M059J (cell line): ENCODE measurements at places on chromosomes 4 and X.

DNA sequence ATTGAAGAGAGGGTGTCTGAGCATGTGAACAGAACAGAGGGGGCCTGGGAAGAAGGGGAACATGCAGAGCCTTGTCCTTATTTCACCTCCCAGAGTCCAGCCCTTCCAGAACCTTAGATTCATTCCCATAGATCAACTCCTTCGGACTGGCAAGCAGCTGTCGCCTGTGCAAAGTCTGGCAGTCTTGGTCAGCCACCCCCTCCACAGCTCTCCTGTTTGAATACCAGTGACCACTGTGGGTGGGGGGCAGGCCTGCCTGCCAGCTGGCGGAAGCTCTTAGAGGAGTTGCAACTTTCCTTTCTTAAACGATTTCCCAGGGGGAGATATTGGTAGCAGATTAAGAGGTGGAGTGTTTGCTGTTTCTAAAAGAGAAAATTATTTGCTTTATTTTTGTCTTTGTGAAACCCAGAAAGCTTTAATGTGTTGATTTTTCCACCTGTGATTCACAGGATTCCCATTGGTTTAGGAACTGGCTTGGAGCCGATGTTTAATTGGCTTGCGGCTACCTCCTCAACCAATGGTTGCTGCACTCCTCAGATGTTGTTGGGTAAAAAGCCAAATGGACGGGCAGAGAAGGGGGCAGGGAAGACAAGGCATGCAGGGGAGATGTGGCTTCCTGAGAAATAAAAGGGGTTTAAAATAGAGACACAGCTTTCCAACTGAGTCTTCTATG lies 62.2 kb upstream of the PRPS1 start:
- peak; percentile 83 for DNase-seq

DNA sequence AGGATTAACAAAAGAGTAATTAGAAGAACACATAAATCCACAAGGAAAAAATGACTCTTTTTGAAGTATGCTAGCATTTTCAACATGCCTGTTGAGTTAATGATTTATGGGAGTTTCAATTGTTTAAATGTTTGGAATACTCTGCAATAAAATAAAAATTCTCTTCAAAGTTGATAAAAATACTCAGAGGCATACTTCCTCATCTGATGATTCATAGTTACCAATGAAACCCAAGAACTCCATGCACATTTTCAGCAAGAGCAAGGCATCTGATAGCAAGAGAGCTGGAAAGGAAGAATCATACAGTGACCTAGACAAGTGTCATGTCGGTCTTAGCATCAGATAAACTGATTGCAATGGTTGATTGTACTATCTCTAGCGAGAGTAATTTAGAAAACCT lies 443.7 kb upstream of the ATOH1 start:
- DNase-seq: peak; percentile 80

DNA sequence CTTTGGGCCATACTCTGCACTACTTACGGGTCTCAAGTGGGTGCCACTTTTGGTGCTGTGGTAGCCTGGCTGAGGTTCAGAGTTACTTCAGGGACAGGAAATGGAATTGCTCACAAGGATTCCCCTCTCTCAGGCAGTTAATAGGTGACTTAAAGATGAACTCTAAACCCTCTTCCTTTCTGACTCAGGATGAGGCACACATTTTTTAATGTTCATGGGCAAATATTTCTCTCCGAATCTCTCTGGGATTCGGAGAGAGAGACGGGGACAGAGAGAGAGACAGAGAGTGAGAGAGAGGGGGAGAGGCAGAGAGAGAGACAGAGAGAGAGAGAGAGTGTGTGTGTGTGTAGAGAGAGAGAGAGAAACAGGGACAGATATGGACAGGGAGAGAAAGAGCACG lies 79.8 kb downstream of the NYX start:
- peak; percentile 76 for DNase-seq

- no peak for DNase-seq
Measured at GRCh38 chr4:10046471-10046870, 25.2 kb upstream of the SLC2A9 start.

DNA sequence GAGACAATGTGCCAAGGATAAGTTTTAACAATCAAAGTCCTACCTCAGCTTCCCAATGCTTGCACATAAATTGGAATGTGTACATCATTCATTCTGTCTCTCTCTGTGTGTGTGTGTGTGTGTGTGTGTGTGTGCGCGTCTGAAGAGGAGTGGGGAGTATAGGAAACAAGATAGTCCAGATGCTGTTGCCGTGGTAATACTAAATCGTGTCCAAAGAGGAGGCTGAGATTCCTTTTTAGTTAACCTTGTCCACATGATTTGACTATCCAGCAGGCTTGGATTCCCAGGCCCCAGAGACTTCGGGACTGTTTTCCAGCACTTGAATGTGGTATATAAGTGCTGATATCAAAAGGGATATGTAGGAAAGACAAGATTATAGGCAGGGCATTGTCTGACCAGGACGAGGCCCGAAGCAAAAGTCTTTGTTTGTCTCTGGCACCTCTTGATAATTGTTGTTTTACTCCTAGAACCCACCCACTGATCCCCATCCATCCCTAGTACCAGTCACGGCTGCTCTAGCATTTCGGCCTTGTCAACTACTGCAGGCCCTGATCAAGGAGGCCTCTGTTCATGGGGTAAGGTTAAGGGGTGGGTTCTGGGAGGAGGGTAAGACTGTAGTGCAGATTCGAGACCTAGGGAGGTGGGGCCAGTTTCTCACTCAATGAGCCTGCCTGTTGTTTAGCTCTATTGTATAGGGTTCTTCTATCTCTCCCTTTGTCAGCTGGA lies 3.9 kb downstream of the PLP1 start:
- no peak for DNase-seq

DNA sequence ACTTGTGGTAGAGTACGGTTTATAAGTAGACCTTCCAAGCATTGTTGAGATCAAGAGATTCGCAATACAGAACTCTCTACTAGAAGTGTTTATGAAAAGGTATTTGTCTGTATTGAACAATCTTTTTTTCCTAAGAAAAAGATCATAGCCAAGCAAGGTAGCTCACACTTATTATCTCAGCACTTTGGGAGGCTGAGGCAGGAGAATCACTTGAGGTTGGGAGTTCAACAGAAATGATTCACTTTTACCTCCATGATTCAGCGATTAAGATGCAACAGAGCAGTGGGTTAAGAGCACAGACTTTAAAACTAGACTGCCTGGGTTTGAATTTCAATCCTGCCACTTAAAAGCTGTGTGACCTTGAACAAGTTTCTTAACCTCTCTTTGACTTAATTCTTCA lies 74.3 kb downstream of the TMEM156 start:
- DNase-seq: no peak

GRCh38 chr4:38591617-38592337 lies 72.2 kb upstream of the KLF3 start:
- no peak for DNase-seq

DNA sequence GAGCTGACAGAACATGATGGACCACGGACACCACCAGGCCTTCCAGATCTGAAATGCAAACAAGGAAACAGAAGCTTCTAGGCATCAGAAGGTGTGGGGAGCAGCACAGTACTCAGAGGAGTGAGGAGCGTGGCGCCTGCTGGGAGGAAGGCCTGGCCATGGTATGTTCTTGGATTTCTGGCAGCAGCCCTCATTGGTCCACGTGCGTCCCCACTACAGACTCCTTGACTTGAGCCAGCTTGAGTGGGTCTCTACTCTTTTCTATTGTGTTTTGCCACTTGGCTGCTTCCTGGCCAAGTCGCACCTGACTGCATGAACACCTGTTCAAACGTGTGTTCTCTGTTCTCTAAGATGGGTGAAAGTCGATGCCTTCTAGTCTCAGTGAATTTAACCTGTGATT lies 18.0 kb downstream of the ZNF275 start:
- DNase-seq: no peak

DNA sequence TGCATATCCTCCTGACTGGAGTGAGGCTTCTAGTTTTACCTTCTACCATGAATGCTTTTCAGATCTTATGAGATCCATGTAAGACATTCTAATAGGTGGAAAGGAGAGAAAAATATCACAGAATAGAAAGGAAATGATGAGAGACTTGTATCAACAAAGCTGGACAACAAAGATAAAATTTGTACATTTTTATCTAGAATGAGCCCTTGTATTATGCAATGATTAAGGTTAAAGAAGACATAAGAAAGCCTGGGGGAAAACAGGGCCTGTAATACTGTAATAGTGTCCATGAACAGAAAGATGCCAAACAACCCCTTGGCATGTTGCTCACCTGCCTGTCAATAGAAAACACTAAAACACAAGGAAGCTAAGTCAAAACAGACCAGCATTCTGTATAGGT lies 44.2 kb upstream of the SCRG1 start:
- DNase-seq: no peak

- DNase-seq: no peak
Measured at GRCh38 chr4:169064296-169064695, 54.2 kb upstream of the CBR4 start.

DNA sequence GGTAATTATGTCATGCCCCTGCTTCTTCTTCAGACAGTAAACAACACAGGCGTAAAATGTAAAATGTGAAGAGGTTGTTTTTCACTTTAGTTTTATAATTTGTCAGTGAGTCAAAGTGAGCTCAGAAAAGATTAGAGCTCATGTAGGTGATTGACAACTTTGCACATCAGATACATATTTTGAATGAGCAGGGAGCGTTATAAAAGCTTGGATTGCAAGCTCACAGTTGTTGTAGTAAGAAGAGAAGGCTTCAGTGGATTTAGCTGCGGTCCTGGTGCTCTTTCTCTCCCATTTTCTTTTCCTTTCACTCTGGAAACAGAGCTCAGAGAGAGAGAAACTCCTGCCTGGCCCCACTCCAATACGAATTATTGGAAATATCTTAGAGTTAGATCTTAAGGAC lies 26.4 kb downstream of the MTMR1 start:
- no peak for DNase-seq

- DNase-seq: no peak
Measured at GRCh38 chrX:154988719-154989118, 33.8 kb downstream of the F8 start.

- no peak for DNase-seq
Measured at GRCh38 chr4:47471064-47471463, 7.6 kb upstream of the COMMD8 start.
